CD4-positive, alpha-beta T cell treated with Interleukin-12 subunit alpha and Interleukin-12 subunit beta, for 1 hour (primary cell): ENCODE measurements at places on chromosomes 16 and 17.

DNA sequence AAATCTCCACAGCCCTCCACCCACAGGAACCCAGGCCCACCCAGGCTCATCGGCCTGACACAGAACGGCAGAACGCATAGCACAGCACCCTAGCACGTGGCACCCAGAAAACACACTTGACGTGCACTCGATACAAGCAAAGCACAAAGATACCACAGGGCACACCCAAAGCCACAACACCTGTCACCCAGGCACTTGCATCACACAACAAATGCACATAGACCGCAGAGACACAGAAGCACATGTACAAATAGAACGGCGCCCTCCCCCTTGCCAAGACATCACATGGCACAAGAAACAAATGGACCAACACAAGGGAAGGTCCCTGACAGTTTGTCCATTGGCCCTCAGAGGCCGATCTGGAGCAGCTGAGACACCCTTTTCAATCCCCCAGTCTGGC is 147.7 kb upstream of the WSCD1 start:
- no peak for DNase-seq

- peak; percentile 76 for DNase-seq
Measured at GRCh38 chr16:66604376-66605176, at the start of gene CMTM3. Gene CMTM3, plus strand, starts transcription at chr16:66604704. Its CDS starts 102 bp downstream, at chr16:66604806.

DNA sequence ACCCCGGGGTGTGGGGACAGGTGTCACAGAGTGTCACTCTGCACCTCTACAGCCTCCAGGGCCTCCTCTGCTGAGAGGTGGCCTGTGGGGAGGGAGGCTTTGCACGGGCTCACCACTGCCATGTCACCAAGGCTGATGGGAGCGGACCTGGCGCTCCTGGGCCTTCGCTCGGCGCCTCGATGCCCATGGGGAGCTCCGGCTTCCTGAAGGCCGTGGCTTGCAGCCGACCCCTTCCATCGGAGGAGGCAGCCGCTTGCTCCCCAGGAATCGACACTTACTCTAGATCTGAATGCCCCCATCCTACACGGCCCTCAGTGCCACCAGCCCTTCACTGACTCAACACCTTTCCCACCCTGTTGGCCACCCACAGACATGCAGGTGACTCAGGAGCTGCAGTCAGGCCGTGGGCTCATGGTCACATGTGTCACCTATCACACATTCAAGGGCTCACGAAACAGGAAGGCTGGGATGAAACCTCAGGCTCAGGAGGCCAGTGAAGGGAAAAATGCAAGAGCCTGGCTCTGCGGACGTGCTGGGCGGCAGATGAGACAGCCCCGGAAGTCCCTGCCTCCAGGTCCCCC is 11.9 kb downstream of the LGALS3BP start:
- no peak for DNase-seq

- no peak for DNase-seq
Measured at GRCh38 chr16:28923652-28924398, 1.2 kb downstream of the RABEP2 start.

DNA sequence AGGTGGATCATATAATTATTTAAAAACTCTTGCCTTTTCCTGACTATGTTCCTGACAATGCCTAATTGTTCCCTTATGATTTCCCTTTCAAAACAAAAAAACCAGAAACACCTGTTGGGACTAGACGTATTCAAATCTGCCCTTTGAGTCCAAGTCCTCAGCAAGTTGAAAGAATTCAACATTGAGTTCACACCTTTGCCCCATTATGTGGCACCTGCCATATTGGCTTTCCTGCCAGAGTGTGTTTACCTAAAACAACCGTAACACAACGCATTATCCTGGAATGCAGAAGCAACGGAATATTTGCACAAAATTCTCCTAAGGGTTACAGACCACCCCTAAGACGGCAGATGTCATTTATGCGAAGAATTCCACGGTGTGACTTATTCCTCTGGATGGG is 105.9 kb downstream of the ZFHX3 start:
- no peak for DNase-seq

GRCh38 chr16:72012607-72013006 is 4.1 kb downstream of the DHODH start:
- DNase-seq: no peak

DNA sequence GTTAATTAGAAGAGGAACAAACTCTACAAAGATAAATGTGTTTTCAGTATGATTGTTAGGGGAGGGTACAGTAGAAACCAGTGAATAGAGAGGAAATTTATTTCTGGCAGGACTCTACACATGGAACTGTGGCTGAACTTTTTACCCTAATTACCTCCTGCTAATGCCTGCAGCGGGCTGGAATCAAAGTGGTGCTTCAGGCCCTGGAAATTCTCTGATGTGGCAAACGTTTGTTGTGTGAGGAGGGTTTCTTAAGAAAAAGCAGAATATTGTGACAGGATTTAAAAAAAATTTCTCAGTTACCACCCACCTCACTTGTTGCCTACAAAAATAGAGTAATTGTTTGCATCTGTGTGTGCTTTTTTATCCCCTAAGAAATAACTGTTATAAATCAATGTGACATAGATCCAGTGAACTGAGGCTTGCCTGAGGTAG is 154.5 kb downstream of the BCAS3 start:
- DNase-seq: no peak

- peak; percentile 32 for DNase-seq
Measured at GRCh38 chr17:45895304-45895968, 1.1 kb downstream of the MAPT start.

- no peak for DNase-seq
Measured at GRCh38 chr17:5705081-5705875, 121.0 kb upstream of the NLRP1 start.

DNA sequence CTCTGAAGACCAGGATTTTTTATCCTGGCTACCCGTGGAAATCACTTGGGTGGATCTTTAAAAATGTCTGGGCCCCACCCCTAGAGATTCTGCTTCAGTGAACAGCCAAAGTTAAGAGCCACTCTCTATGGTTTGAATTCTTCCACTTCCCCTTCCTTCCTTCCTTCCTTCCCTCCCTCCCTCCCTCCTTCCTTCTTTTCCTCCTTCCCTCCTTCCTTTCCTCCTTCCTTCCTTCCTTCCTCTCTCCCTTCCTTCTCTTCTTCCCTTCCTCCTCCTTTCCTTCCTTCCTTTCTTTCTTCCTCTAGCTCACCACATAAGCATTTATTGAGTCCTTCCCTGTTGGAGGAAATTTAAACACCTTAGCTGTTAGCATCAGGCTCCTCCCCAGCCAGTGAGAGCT is 203.6 kb downstream of the KATNIP start:
- DNase-seq: no peak

DNA sequence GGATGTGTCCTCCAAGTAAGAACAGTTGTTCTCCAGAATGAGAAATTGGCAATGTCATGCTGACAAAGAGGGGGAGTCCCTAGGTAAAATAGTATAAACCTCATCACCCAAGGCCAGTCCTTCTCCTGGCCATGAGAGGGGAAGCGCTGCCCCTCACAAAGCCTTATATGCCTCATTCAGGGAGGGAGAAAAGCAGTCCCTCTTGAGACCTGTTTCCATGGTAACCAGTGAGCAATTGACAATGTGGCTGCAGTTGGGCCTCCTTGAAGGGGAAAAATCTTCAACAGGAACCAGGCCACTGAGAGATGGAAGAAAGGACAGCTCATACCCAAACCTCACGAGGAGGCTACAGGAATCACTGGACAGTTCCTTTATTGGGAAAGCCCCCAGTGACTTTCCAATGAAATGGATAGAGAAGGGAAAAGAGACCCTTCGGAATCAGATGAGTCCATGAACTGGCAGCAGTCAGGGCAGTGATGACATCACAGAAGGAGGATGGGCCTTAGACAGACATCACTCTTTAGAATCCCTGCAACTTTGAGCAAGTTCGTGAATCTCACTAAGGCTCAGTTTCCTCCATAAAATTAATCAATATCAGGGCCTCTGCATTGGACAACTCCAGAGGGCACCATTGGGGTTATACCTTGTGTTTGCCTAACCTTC is 275.7 kb downstream of the TOX3 start:
- DNase-seq: no peak

DNA sequence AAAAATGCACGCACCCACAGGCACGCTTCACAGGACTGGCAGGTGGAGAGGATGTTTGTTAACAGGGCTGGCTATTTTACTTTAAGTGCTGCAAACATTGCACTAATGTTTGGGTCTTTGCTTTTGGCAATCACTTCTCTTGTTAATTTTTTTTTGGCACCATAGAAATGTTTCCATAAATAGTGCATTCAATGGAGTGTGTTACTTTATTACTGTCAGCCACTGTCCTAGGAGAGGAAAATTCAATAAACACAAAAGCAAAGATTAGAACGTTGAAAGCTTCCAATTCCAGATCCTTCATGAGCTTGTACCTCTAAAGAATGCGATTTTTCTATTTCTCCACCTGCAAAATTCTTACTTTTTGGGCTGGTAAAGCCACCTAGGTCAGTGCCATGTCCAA is 743.5 kb downstream of the WWOX start:
- no peak for DNase-seq

DNA sequence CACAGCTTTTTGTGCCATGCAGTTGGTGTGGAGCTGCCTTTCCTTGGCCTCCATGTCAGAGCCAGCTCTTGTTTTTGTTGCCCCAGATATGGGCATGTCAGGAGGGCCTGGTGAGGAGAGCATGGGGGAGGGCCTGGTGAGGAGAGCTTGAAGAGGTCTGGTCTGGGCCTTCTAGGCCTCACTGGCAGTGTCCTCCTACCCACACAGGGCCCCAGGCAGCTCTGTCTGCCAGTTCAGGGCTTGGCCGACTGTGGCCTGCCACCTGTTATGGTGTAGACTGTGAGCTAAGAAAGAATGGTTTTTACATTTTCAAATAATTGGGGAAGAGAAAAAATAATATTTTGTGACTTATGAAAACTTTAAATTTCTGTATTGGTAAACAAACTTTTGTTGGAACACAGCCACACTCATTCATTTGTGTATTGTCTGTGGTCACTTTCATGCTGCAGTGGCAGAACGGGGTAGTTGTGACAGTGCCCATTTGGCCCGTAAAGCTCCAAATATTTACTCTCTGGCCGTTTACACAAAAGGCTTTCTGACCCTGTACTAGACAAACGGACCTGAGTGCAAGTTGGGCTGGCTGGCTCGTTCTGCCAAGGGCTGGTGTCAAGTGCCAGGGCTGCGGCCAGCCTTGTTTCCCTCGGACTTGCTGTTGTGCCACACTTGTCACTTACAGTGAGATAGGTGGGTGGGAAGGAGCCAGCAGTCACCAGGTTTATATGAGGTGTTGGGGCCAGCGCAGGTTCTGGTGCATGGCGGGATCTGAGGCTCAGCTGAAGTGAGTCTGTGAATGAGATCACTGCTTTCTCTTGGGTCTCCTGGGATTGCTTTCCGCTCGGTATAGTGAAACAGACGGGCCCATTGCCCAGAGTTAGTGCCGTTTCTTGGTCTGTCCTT is 18.2 kb downstream of the PGS1 start:
- no peak for DNase-seq

GRCh38 chr16:63717806-63718205 is 1404.1 kb downstream of the CDH11 start:
- DNase-seq: no peak

DNA sequence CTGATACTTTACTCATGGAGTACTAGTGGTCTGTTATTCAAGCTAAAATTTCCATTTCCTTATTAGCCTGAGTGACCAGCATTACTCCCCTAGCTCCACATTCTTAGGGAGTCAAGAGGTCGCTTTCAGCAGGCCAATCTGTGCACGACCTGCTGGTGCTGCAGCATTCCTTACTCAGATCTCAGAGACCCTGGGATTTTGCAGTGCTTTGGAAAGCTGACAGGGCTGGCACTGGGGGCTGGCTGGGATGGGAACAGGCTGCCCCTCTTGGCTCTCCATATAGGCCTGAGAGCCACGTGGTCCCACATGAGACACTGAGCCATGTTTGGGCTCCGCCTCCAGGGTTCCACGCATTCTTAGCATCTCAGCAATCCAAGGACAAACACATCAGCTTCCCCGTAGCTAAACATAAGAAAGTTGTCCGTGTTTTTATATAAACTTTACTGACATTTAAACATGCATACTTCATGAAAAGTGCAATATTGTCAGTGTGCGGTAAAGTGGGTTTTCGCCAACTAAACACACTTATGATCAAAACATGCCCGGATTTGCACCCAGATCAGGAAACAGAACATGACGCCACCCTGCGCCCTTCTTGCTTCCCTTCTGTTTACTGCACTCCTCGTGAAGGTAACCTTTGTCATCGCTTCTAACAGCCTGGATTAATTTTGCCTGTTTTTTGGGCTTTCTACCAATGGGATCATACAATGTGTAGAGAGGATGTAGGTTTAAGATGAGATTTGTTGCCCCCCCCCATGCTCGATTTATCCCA is 254.5 kb upstream of the CACNG5 start:
- DNase-seq: no peak

GRCh38 chr17:82910041-82910481 is 70.2 kb upstream of the ZNF750 start:
- DNase-seq: no peak

DNA sequence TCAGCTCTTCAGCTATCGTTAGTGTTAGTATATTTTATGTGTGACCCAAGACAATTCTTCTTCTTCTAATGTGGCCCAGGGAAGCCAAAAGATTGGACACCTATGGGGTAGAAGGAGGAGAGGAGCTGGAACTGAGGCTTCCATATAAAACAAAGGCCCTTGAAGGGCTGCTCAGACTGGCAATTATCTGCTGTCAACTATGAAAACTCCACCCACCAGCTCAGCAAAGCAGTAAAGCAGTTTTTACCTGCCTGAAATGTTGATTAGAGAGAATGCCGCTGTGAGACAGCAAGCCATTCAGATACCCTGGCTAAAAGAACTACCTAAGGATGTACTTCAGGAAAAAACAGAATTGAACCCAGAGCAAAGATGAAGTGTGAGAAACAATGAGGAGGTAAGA is 45.9 kb upstream of the GNAO1 start:
- DNase-seq: no peak

GRCh38 chr17:58219789-58220183 is 731 bp upstream of the MKS1 start:
- no peak for DNase-seq

- no peak for DNase-seq
Measured at GRCh38 chr17:7018331-7018964, 4.4 kb upstream of the BCL6B start.

DNA sequence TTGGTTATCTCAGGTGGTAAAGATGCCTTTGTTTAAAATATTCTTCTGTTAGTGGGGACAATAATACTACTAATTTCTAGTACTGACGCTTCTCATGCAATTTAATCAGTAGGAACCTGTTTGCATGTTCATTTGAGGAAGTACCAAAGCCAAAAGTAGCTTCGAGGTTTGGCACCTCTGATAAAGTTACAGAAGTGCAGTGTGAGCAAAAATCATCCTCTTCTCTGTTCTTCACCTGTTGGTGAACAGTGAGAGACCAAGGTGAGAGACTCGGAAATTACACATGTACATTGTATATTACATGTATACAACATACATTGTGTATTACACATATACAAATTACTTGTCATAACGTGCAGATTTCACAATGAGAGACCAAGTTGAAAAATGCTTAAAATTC is 404.6 kb downstream of the MAF start:
- DNase-seq: no peak

GRCh38 chr17:65583921-65584603 is 22.6 kb upstream of the AXIN2 start:
- no peak for DNase-seq

- DNase-seq: no peak
Measured at GRCh38 chr16:58026705-58027160, 1.2 kb downstream of the MMP15 start.
